ENCODE measurements at places on chromosomes 13 and 19.
A peak's percentile ranks its signal among the peaks of the same experiment; 100 is the strongest.

DNA sequence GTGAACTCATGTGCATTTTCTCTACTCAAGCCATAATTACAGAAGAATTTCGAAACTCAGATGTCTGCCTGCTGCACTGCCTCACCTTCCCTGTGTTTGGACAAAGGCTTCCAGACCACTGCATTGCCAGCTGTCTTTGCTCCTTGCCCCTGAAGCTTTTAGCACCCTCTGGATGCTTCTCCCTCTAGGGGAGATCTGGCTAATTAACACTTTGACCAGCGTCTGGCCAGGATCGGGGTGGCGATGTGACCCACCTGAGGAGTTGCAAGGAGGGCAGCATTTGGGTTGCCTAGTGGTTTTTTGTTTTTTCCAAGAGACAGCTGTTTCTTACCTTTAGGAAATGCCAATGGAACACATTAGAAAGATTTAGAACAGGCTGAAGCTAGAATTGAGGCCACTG lies 127.7 kb upstream of the ZNF536 start:
- no peak for DNase-seq

DNA sequence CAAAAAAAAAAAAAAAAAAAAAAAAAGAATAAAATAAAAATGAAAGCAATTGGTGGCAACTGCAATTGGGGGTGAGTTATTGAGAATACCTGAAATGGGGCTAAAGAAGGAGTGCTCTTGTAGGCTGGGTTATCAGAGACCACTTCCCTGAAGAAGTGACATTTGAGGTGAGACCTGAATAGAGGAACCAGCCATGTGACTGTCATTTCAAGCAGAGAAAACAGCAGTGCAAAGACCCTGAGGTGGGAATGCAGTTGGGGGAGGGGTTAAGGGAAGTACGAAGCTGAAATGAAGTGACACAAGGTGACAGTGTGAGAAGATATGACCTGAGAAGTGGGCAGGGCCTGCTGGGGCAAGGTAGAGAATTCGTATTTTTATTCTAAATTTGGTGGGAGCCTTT lies 4.3 kb upstream of the PALM3 start:
- DNase-seq = no peak

DNA sequence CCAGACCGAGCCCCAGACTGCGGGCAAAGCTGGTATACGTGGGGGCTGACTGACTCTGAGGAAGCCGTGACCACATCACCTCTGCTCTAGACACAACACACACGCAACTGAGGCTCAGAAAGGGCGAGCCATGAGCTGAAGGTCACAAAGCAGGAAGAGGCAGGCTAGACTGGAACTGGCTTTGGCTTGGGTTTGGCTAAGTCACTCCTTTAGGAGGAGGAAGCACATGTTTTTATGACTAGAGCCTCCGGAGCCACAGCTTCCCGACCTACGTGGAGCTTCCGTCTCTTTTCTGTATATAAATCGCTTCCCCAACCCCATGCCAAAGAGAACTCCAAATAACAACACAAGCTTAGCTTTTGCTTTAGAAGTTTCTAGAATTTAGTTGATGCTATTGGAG lies 48.0 kb downstream of the RFX2 start:
- peak; percentile 31 for DNase-seq

- DNase-seq = no peak
Measured at GRCh38 chr19:453606-454005, 7.2 kb downstream of the SHC2 start.

- DNase-seq = peak; percentile 15
Measured at GRCh38 chr13:28531077-28531844, 36.3 kb upstream of the FLT1 start.

- DNase-seq = no peak
Measured at GRCh38 chr19:38990949-38991697, 15.6 kb upstream of the FBXO17 start.

DNA sequence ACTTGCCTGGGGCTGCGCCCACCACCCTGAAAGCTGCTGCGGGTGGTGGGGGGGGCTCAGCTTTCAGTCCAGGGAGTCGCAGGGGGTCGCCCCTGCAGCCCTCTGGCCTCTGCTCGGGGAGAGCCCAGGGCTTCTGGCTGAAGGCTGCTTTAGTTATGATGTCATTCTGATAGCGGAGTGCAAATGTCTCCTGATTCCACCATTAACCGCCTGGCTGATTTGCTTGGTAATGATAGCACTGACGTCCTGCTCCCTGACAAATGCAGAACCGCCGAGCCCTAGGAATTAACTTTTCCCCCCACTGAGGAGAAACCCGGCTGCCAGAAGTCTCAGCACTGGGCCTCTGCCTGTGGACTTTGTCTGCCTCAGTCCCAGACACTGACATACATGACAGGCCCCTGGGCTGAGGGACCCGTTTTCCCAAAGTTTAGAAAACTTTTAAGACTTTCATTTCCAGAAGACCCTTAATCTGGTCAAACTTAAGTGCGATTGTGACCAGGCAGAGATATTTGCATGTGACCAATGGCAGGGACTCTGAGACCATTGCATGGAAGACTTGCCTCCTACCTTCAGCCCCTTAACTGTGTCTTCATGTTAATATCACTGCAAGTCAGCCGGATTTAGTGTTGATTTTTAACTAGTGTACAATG lies 142.5 kb upstream of the ZNF536 start:
- no peak for DNase-seq

DNA sequence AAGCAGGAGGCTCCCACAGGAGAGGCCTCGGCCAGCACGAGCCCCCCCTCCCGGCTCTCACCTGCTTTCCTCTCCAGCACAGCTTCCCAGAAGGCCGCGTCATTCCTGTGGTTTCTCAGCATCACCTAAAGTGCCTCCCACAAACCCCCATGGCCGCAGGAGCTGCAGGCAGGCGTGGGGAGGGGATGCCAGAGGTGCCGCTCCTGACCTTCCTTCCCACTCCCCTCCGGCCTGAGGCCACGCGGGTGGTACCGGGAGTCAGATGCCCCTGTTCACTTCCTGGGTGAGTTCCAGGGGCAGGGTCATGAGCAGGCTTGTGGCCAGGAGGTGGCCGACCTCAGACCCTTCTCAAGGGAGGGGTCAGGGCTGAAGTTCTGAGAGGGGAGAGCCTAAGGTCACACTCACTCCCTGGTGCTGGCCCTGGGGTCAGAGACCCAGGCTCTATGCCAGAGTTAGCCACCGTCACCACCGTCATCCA lies 14.4 kb upstream of the NPAS1 start:
- no peak for DNase-seq

DNA sequence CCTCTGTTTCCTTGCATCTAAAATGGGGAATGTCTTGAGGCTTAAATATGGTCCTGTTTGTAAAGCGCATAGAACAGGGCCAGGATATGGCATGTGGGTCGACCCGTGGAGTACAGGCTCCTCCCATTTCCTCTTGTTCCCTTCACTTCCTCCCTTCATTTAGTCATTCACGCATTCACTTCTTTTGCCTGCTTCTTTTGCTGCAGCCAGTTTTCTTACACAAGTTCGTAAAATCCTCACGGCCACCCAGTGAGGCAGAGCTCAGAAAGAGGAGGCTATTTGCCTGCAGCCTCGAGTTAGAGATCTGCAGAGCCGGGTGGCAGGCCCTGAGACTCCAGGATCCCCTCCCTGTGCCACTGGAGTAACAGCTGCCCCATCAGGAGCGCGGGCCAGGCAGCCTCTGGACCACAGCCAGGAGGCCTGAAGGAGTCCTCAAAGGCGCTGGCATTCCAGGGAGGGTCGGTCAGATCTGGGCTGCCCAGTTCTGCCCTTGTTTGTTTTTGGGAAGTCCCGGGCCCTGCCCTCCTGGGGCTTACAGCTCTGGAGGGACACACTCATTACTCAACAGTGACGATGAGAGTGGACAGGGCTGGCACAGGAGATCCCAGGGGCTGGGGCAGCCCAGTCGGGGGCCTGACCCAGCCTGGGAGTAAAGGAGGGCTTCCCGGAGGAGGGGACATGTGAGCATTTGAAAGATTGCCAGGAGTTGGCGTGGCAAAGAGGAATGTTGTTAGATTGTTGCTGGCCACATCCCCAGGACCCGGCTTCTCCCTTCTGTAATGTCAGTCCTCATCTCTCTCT lies 4.6 kb downstream of the PPP5C start:
- DNase-seq = no peak

DNA sequence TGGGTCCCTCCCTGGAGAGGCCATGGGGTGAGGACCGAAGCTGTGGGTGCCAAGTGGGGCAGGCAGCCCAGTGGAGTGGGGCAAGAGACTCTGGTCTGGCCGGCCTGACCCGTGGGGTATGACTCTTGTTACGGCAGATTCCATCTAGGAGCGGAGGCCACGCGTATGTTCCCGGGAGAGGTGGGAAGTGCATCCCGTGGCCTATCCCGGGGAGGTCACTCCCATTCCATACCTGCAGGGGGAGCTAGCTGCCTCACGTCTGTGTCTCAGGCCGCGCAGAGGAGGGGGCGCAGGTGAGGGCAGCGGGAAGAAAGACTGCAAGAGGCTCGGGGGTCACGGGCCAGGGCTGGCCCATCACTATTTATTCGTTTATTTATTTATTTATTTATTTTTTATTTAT lies 4.9 kb downstream of the CSNK1G2 start:
- no peak for DNase-seq

DNA sequence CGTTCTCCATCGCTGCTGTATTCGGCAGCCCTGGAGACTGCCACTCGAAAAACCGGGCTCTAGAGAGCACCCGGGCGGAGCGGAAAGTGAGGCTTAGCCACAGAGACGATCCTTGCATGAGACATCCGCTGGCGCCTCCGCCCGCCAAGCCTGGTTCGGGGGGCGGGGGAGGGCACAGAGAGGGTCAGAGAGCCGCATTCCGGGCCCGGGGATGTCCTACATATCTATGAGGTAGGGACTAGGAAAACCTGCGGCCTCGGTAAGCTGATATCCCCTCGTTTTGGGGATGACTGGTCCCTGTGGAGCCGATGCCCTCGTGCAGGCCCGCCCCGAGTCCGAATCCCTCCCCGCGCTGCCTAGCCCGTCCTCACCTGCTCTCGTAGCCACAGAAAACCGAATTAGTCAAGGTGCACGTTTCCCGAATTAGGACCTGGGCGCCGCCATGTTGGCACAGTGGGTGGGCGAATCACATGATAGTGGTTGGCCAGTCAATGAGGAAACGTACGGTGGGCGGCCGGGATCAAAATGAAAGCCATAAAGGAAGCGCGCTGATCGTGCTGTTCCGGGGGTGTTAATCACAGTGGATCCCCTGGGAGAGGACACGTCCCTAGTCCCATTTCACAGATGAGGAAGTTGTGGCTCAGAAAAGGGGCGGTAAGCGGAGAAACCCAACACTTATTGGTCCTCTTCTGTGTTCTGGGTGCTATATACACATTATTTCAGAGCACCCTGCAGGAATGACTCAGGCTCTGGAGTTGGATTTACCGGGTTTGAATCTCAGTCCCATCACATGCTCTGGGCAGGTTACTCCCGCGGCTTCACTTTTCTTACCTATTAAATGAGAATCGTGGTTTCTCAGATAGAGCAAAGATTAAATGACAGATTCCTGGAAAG lies at the start of gene TRMT1:
TRMT1 (minus strand) TSS at position 459 of the 894 bp plus-strand sequence; CDS start at position 118, 341 bp downstream.
- DNase-seq = peak; percentile 89

DNA sequence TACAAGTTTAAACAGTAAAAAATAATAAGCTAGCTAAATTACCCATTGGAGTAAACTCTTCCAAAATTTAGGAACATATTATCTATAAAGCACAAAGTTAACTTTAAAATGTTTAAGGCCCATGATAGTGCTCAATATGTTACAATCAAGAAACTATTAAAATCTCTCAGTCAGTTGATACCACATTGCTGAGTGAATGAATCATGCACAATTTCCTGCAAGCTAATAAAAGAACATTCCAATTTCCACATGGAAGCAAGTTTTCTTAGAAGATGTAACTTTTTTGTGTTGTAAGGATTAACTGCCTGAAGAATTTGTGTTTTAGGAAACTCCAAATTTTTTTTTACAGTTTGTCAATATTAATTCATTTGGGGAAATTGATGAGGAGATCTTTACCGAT lies 666.6 kb downstream of the SLITRK1 start:
- no peak for DNase-seq

GRCh38 chr13:23844132-23844531 lies 45.1 kb downstream of the MIPEP start:
- no peak for DNase-seq

DNA sequence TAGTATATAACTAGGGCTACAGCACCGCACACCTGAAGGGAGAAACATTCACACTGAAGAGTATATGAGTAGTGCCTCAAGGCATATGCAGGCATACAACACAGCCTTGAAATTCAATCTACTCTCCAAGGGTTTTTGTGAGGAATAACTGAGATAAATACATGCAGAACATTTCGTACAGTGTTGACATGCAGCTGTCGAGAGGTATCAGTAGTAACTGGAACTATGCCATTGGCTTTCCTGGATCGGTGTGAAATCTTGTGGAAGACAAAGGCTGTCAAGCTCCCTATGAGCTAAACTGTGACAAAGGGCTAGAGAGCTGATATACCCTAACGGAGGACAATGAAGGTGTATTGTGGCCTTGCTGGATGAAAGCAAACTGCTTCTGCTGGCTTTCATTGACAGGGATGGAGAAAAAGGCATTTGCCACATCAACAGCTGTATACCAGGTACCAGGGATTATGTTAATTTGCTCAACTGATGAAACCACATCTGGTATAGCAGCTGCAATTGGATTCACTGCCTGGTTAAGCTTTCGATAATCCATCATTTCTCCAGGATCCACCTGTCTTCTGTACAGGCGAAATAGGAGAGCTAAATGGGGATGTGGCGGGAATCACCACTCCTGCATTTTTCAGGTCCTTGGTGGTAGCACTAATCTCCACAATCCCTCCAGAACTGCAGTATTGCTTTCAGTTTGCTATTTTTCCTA lies 16.3 kb downstream of the MTRF1 start:
- DNase-seq = no peak

GRCh38 chr19:12828494-12828893 lies 5.9 kb downstream of the RTBDN start:
- DNase-seq = no peak

DNA sequence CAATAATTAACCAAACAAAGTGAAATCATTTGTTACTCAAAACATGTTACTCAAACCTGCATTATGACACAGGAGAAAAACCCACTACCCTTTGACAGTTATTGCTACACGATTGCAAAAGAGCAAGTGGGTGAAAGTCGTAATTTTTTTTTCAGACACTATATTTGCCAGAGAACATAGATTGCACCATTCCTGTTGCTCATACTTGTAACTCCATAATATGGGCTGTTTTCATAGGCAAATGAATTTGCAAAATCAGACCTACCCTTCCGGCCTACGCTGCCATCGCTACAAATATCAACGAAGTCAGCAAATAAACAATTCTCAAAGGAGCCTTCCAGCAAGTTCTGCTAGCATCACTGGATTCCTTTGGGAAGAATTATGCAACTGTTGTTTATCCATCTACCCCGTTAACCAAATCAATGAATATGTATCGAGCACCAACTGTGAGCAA lies 396.5 kb downstream of the IRS2 start:
- no peak for DNase-seq

- peak; percentile 12 for DNase-seq
Measured at GRCh38 chr19:49119411-49120324, at the start of gene PPFIA3. Gene PPFIA3 (plus strand): TSS chr19:49119544. CDS start chr19:49127874, 8,330 bp downstream.

- DNase-seq = no peak
Measured at GRCh38 chr13:65633806-65634205, 1596.3 kb downstream of the PCDH9 start.

DNA sequence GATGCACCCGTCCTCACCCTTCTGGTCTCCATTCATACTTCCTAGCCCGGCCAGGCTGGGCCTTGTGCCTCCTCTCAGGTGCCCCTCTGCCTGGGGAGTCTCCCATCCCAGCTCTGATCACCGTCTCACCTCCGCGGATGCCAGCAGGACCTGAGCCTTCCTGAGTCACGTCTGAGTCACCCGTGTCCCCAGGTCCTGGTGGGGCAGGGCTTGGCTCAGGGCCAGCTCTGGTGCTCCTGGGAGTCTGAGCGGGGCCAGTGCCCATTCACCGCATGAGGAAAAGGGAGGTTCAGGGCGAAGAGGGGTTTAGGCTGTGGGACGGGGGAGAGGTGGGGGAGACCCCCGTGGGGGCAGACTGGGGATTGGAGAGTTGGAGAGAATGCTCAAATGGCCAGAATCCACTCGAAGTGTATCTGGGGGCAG lies 593 bp downstream of the ATP8B3 start:
- DNase-seq = peak; percentile 33
